ENCODE measurements at places on chromosomes 6 and 20.

GRCh38 chr20:18748987-18749386 is 64.6 kb upstream of the SCP2D1 start:
- DNase-seq: no peak

GRCh38 chr20:22752324-22752723 is 168.0 kb upstream of the FOXA2 start:
- DNase-seq: no peak

GRCh38 chr20:19251958-19252357 is 39.5 kb downstream of the SLC24A3 start:
- no peak for DNase-seq

DNA sequence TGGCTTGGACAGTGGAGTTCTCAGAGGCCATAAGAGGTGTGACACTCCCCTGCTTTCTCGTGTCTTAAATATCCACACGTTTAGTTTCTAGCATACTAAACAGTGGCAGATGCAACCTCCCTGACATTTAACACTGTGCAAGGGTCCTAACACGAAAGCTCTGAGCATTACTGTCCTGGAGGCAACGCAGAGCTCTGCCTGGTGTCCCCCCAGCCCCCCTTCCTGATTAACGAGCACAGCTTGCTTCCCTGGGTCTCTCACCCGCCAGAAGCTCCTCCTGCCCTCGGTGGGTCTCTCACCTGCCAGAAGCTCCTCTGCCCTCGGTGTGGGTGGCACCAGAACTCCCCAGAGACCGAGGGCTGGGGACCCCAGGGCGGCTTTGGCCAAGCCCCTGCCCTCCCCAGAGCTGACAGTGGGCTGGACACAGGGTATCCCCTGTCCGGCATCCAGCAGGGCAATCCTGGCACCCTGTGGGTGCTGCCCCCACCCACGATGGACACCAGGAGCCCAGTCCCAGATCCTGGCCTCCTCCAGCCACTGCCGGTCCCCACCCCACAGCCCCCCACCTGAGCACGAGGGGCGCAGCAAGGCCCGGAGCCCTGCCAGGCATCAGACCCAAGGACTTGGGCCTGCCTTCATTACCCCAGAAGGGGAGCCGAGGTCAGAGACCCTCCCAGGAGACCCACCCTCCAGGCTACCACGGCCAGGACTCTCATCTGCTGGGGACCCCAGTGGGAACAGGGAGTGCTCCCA is 12.4 kb upstream of the KCNQ2 start:
- no peak for DNase-seq

DNA sequence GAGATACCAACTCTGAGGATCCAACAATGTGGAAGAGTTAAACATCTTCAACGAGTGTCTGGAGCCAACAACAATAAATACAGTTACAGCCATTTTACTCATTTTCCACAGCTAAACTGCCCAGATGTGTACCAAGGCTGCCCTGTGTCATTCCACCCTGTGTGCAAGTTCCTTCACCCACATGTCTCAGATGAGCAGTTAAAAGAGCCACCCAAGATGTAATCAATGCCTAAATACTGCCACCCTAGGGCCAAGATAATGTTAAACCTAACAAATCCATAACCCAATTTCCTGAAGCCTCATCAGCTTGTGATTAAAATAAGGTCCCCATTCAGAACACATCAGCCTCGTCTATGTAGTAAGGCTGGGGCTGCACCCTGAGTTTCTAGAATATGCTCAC is 59.9 kb downstream of the GMDS start:
- DNase-seq: no peak

- DNase-seq: no peak
Measured at GRCh38 chr20:50580842-50581544, 70.8 kb downstream of the PTPN1 start.

DNA sequence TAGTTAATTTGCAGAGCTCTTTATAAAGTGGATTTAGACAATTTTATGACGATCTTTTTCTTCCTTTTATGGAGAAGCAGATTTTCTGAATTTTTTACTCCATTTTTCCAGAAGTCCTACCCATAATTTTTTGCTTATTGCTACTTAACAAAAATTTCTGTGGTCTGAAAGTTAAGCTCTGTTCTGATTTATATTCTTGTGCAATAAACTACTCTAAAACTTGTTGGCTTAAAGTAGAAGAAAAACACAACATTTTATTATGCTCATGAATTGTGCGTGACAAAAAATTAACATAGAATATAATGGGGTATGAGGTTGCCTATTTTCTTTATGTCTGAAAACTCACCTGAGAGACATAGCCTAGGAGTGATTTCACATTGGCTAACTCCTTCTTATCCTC is 2.6 kb downstream of the DEFB113 start:
- no peak for DNase-seq

- no peak for DNase-seq
Measured at GRCh38 chr6:163839296-163839695, 424.8 kb downstream of the QKI start.

DNA sequence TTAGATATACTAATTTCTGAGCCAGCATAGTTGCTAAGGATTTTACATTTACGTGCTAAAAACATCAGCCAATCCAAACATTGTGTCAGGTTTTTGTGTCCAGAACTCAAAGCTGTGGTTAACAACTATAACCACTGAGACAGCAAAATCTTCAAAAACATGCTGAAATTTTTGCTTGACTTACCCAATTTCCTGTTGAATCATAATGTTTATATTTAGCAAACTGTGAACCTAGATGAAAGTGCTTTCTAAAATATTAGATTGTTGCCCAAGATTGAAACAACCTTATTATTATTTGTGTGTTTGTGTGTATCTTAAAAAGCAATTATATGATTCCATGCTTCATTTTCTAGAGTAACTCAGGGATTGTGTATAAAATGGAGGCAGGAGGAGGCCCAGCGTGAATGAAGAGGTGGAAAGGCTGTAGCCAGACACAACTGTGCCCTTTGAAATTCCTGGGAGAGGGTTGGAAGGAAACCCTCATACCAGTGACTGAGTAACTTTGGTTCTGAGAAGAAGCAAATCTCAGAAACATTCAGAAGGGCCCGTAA is 48.0 kb downstream of the ARMC2 start:
- no peak for DNase-seq

DNA sequence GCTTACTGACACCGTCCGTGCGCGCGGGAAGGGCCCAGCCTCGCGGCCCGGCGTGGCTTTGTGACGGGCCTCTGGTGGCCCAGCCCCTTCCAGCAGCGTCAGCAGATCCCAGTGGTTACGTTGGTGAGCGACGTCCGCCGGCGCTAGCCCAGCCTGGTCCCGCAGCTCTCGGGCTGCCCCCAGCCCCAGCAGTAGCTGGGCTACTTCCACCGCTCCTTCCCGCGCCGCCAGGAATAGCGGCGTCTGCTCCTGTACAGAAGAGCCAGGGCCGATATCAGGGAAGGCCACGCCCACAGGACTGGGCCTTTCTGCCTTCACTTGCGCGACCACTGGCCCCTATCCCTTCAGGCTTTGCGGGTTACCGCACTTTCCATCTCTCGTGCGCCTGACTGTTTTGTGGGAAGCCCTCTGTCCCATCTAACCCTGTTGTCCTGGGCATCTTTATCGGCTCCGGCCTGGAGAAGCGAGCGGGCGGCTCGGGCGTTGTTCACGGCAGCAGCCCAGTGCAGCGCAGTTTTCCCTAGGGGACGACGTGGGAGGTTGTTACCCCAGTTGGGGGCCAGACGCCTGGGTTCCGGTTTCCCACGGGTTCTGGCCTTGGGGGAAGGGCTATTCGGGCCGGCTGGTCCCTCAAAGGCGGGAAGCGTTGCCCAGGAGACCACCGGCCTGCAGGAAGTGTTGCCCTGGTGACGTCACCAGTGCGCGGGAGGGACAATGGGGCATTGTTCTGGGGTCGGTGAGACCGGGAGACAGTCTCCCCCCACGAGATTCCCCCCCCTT is 3.6 kb upstream of the GPSM3 start:
- peak; percentile 81 for DNase-seq

DNA sequence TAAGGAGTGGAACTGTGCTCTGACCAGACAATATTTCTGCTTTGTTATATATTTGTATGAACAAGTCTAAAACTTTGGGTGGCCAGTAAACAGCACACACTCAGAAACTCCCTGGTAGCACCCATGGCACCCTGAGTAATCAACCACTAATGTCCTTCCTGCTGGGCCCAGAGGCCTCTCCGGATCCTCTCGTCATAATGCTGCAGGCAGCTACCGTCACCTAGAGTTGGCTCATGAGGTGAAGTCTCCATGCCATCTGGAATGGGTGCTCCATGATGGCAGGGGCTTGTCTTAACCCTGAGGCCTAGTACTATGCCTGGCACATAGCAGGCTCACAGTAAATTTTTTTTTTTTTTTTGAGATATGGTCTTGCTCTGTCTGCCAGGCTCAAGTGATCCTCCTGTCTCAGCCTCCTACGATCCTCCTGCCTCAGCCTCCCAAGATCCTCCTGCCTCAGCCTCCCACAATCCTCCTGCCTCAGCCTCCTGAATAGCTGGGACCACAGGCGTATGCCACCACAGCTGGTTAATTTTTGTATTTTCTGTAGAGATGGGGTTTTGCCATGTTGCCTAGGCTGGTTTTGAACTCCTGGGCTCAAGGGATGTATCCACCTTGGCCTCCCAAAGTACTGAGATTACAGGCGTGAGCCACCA is 3.0 kb upstream of the SDCBP2 start:
- DNase-seq: no peak

DNA sequence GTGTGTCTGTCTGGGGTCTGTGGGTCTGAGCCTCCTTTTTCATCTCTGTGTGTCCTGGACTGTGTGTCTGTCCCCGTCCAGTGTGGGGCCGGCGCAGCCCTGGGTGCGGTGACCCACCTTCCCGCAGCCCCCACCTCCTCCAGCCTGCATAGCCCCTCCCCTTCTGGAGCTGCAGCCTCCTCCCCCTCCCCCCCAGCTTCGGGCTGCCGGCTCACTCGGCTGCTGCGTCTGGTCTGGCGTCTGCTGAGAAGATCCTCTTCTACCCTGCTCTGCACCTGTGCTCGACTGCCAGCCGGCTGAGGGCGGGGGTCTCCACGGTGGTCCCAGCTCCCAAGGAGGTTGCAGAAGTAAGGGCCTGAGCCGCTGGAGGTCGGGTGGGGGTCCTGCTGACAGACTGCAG is 7.6 kb upstream of the LKAAEAR1 start:
- no peak for DNase-seq

DNA sequence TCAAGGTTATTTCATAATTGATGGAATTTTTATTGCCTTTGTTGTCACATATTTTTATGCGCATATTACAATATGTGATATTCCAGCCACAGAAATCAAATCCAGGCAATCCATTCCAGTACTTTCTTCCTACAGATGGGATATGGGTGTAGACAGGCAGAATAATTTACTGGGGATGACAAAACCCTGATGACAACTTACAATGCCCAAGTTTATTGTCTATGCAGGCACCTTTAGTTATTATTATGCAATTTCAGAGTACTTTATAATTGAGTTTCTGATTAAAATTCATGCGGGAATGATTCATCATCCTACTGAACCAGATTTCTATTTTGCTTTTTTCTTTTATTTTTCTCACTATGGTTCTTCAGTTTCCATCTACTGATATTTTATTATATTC is 358.7 kb downstream of the LMBRD1 start:
- DNase-seq: no peak

- no peak for DNase-seq
Measured at GRCh38 chr6:36728289-36729160, 30.9 kb downstream of the RAB44 start.

- DNase-seq: no peak
Measured at GRCh38 chr20:21575981-21576740, 62.3 kb upstream of the NKX2-2 start.

DNA sequence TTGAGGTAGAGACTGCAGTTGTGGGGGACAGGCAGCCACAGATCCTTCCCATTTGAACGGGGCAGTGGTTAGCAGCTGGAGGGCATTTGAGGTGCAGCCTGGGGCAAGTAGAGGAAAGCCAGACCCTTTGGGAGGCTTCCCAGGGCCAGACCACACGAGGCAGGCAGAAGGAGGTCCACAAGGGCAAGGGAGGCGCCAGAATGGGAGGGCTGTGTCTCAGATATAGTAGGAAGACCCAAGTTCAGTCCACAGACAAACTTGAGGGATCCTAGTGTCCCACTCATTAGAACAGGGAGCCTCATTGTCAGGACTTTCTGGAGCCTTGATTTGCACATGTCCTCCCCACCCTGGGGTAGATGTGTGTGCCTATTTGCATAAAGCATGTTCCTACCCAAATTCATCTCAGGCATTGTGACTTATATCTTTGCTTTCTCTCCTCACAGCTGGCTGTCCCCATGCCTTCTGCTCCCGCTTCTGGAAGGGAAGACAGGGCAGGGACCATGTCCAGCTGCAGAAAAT is 166.0 kb downstream of the VEGFA start:
- DNase-seq: no peak

DNA sequence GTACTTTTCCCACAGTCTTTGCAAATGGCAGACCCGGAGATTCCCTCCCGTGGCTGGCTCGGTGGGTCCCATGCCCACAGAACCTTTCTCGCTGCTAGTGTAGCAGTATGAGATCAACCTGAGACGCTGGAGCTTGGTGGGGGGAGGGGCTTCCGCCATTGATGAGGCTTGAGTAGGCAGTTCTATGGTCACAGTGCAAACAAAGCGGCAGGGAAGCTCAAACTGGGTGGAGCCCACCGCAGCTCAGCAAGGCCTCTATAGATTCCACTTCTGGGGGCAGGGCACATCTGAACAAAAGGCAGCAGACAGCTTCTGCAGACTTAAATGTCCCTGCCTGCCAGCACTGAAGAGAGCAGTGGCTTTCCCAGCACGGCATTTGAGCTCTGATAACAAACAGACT is 186.0 kb upstream of the KCNK16 start:
- no peak for DNase-seq

DNA sequence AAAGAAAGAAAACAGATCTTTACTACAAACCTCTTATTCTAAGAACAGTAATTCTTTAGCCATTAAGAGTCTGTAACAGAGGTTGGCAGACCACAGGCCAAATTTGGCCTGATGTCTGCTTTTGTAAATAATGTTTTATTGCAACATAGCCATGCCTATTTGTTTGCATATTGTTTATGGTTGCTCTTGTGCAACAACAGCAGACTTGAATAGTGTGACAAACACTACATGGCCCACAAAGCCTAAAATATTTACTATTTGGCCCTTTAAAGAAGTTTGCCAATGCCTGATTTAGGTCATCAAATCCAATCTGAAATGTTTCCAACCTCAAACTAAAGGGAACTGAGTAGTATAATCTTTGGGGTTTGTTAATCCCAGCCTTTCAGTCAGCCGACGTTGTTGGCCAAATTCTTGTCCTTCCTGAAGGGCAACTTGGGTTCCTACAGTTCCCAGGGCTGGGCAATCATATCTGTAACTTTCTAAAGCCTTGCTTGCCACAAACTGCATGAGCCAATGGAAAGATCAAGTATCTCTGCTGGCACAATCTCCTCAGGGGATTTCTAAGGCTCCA is 33.9 kb upstream of the TBC1D20 start:
- DNase-seq: no peak

- no peak for DNase-seq
Measured at GRCh38 chr6:142356201-142356883, 54.5 kb downstream of the ADGRG6 start.

DNA sequence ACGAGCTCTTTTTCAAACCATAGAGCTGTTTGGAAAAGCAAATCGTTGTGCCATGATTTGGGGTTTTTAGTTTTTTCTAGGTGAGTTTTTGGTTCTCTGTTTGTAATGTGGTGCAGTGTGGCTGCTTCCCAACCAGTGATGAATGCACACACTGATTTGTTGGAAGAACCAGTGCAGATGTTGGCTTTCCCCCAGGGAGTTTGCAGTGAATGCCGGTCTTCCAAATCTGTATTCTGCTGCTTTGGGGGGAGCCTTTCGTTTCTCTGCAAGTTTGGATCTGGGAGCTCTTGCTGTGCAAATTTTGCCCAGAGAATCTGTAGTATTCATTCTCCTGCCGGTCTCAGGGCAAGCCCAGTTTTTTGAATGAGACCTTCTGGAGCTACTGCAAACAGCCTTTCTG is 14.5 kb downstream of the HECA start:
- DNase-seq: no peak
